Liver (tissue), 10 donors: ENCODE measurements at places on chromosomes 4 and X. TPM values are rescaled to one million over a fixed set of nuclear protein-coding genes. Genes with fewer than 3 reads are reported as not detected.

GRCh38 chr4:108693211-108693610, 42.8 kb downstream of the OSTC start:
- no peaks in the 10 kb centered on the region for H3K36me3 ChIP-seq
- no peak overlapping the region for H3K27ac ChIP-seq
- H3K4me3 ChIP-seq = no peak overlapping the region
- DNase-seq = no peak
- H3K27me3 ChIP-seq = no peaks in the 10 kb centered on the region

DNA sequence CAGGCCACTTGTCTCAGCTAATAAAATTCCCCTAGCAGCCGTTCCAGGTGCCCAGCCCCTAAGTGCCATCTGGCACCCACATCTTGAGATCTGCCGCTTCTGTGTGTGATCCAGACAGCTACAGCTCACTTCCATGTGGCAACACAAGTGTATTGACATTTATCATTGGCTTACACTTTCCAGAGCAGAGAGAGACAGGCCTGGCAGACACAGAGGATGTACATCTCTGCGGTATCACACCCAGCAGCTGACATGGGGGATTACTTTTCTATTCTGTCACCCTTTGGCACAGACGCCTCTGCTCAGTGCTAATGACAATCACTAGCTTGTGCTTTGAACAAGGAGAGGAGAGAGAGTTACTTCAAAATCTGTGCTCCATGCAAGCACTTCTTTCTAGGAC, 195.9 kb downstream of the KDR start:
- no peaks in the 10 kb centered on the region for H3K4me1 ChIP-seq
- H3K4me3 ChIP-seq = no peak overlapping the region
- no peaks in the 10 kb centered on the region for H3K27me3 ChIP-seq
- no peaks in the 10 kb centered on the region for H3K36me3 ChIP-seq
- DNase-seq = no peak
- H3K27ac ChIP-seq = no peak overlapping the region

DNA sequence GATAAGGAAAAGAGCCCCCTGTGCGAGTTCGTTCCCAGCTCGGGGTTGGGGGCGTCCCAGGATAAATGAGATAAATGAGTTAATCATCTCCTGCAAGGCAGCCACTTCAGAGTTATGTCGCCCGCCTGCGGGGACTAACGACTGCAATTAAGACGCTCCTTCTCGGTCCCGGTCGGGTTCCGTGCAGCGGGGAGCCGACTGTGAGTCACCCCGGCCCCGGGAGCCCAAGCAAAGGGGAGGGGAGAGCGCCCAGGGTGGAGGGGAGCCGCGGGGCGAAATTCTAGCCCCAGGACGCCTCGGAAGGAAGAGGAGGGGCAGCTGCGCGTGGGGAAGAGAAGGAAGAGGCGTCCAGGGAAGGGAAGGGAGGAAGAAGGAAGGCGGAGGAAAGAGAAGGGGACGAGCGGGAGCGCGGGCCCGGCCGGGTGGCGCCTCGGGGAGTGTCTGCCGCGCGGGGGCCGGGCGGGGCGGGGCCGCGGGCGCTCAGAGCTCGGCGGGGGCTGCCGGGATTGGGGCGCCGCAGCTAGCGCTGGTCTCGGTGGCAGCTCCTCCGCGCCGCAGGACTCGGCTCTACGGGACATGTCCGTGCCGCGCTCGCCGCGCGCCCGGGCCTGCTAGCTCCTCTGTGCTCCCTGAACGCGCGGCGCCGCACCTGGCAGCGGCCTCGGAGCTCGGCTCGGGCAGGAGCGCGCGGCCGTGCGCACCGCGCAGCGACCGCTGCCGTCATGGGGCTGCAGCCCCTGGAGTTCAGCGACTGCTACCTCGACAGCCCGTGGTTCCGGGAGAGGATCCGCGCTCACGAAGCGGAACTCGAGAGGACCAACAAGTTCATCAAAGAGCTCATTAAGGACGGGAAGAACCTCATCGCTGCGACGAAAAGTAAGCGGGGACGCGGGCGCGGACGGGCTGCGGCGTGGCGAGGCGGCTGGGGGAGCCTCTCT, at the start of gene ARHGAP10:
Gene ARHGAP10, plus strand, starts transcription at position 509 of the 938 bp plus-strand sequence. Its CDS starts 214 bp downstream, at position 723.
- H3K4me3 ChIP-seq = peak within 1 kb of the TSS; percentile 66
- peak within 1 kb of the TSS; percentile 51 for H3K27ac ChIP-seq
- H3K4me1 ChIP-seq = peaks cover 23% of the 10 kb centered on the region

GRCh38 chr4:94979621-94980020, 221.9 kb downstream of the BMPR1B start:
- no peaks in the 10 kb centered on the region for H3K4me1 ChIP-seq
- H3K27ac ChIP-seq = no peak overlapping the region
- no peaks in the 10 kb centered on the region for H3K36me3 ChIP-seq

- H3K4me1 ChIP-seq = no peaks in the 10 kb centered on the region
- no peak for DNase-seq
- H3K4me3 ChIP-seq = no peak overlapping the region
Measured at GRCh38 chr4:127309369-127310102, 323.2 kb upstream of the INTU start.

DNA sequence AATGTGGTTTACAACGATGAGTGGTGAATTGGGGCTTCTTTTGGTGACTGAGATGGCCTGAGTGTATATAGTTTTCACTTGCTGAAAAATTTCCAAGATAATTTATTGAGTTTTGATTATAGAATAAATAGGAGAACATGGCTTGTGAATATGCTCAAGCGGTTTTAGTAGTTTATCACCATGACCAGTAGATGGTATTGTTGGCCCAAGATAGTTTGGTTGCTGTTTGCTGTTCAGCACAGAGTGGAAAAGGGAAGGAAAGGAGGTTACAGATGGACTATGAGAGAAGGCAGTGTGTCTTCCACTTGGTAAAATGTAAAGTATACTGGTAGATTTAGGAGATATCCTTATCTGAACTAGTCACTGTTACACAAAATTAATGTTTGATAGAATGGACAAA, 55.8 kb upstream of the POU4F2 start:
- DNase-seq = no peak
- H3K4me3 ChIP-seq = no peak overlapping the region
- no peaks in the 10 kb centered on the region for H3K27me3 ChIP-seq
- no peaks in the 10 kb centered on the region for H3K36me3 ChIP-seq
- H3K27ac ChIP-seq = no peak overlapping the region

- H3K4me3 ChIP-seq = no peak overlapping the region
- no peak overlapping the region for H3K27ac ChIP-seq
- no peak for DNase-seq
Measured at GRCh38 chr4:59060895-59061294, 1950.7 kb upstream of the IGFBP7 start.

GRCh38 chr4:185793716-185794115, 18.3 kb downstream of the SORBS2 start:
- DNase-seq = no peak
- H3K4me3 ChIP-seq = no peak overlapping the region

GRCh38 chr4:22430626-22431025, 85.2 kb downstream of the ADGRA3 start:
- no peaks in the 10 kb centered on the region for H3K27me3 ChIP-seq
- peaks cover 4% of the 10 kb centered on the region for H3K36me3 ChIP-seq

DNA sequence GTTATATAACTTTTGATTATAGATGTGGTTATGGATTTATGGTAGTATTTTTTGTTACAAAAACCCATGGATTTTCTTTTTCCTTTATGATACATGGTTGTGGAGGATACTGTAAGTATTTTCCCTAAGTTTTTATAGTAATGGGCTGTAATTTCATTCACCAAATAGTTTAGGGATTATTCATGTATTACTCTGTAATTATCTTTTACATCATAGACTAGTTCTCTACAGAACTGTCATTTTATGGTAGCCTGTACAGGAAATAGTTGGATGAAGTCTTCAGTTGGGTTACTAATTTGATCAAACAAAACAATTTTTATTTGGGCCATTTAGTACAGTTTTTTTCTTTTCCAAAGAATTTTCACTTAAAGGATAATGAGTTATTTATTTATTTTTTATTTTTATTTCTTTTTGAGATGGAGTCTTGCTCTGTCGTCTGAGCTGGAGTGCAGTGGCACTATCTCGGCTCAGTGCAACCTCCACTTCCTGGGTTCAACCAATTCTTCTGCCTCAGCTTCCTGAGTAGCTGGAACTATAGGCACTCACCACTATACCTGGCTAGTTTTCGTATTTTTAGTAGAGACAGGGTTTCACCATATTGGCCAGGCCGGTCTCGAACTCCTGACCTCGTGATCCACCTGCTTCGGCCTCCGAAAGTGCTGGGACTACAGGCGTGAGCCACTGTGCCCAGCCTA, 42.1 kb downstream of the RBPJ start:
- no peak overlapping the region for H3K27ac ChIP-seq
- no peak for DNase-seq
- no peaks in the 10 kb centered on the region for H3K4me1 ChIP-seq
- H3K27me3 ChIP-seq = no peaks in the 10 kb centered on the region
- no peaks in the 10 kb centered on the region for H3K36me3 ChIP-seq
- H3K4me3 ChIP-seq = no peak overlapping the region

GRCh38 chr4:3489451-3489962, 26.4 kb downstream of the DOK7 start:
- no peak overlapping the region for H3K4me3 ChIP-seq
- H3K36me3 ChIP-seq = no peaks in the 10 kb centered on the region
- no peak overlapping the region for H3K27ac ChIP-seq
- H3K4me1 ChIP-seq = no peaks in the 10 kb centered on the region

GRCh38 chr4:10083331-10083771, 33.2 kb downstream of the WDR1 start:
- no peak overlapping the region for H3K4me3 ChIP-seq
- H3K36me3 ChIP-seq = peaks cover 40% of the 10 kb centered on the region
- H3K27ac ChIP-seq = no peak overlapping the region
- DNase-seq = no peak
- H3K4me1 ChIP-seq = no peaks in the 10 kb centered on the region

DNA sequence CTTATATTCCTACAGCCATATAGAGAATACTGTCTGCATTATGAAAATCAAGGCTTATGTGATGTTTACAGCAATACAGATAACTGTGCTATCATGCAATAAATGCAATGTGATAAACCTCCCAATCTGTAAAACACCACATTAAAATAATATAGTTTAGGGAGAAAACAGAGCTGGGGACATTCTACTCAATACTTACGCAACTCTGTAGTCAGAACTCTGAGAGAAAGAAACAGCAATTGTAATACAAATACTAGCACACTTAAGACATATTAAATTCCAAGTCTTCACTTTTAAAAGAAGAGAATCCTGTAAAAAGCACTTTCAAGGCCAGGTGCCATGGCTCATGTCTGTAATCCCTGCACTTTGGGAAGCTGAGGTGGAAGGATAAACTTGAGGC, 61.4 kb downstream of the ANKRD17 start:
- DNase-seq = no peak
- H3K27ac ChIP-seq = no peak overlapping the region
- H3K4me3 ChIP-seq = no peak overlapping the region
- peaks cover 2% of the 10 kb centered on the region for H3K4me1 ChIP-seq

GRCh38 chrX:123322536-123322935, 138.5 kb downstream of the GRIA3 start:
- DNase-seq = no peak
- H3K27ac ChIP-seq = no peak overlapping the region
- H3K4me1 ChIP-seq = no peaks in the 10 kb centered on the region
- H3K36me3 ChIP-seq = no peaks in the 10 kb centered on the region

Gene FGF2
- 1.4 TPM for total RNA-seq

DNA sequence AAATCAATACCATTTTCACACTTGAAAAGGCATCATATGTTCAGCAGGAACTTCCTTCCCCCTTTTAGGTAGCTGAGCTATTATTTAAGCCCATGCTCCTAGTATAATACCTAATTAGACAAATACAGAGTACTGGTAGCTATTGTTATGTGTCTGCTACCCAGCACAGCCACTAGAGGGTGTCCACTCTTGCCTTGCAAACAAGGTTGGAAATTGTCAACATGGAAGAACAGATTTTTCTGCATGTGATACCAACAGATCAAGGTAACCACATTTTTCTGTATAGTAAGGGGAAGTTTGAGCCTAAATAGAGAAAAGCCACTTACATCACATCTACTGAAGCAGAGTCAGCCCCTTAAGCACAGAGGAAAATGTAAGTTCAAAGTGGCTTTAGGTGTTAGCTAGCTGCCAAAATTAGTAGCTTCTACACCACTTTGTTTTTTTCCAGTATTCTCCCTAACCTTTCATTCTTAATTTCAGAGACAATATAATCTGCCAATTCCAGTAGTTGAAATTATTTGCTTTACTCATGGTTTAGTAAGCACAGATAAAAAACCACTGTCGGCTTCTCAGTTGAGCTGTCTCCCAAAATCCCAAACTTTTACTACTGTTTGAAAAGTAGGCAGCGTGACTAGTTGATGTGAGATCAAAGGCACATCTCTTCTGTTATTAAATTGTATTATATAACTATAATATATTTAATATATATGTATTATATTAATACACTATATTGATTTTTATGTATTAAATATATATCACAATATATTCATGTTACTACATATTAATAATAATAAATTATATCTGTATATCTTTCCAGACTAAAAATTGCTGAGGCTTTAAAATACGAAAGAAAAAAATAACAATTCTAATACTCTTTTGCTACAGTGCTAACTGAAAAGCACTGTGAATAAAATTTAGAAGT, 38.2 kb downstream of the EDNRA start:
- H3K36me3 ChIP-seq = no peaks in the 10 kb centered on the region
- no peaks in the 10 kb centered on the region for H3K27me3 ChIP-seq
- H3K27ac ChIP-seq = no peak overlapping the region
- DNase-seq = peak; percentile 35
- H3K4me3 ChIP-seq = no peak overlapping the region

GRCh38 chr4:102219129-102219528, 126.2 kb downstream of the SLC39A8 start:
- DNase-seq = no peak
- H3K4me1 ChIP-seq = no peaks in the 10 kb centered on the region
- H3K4me3 ChIP-seq = no peak overlapping the region
- H3K27ac ChIP-seq = no peak overlapping the region

Gene WAS
- 5.1 TPM for total RNA-seq

DNA sequence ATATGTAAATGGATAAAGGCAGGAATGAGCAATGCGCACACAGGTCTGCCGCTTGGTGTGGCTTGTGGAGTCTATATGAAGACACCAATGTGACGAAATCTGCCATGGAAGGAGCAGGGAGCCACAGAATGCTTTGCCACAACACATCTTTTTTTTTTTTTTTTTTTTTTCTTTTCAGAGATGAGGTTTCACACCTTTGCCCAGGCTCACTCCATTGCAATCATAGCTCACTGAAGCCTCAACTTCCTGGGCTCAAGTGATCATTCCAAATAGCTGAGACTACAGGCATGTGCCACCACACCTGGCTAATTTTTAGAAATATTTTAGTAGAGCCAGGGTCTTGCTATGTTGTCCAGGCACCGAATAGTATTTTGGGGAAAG, 17.4 kb upstream of the SLC34A2 start:
- no peak overlapping the region for H3K27ac ChIP-seq
- H3K27me3 ChIP-seq = no peaks in the 10 kb centered on the region
- H3K4me3 ChIP-seq = no peak overlapping the region
- no peak for DNase-seq
- H3K36me3 ChIP-seq = no peaks in the 10 kb centered on the region
